Muscle of leg (tissue), 16 donors: ENCODE measurements at places on chromosomes 1 and 21.

DNA sequence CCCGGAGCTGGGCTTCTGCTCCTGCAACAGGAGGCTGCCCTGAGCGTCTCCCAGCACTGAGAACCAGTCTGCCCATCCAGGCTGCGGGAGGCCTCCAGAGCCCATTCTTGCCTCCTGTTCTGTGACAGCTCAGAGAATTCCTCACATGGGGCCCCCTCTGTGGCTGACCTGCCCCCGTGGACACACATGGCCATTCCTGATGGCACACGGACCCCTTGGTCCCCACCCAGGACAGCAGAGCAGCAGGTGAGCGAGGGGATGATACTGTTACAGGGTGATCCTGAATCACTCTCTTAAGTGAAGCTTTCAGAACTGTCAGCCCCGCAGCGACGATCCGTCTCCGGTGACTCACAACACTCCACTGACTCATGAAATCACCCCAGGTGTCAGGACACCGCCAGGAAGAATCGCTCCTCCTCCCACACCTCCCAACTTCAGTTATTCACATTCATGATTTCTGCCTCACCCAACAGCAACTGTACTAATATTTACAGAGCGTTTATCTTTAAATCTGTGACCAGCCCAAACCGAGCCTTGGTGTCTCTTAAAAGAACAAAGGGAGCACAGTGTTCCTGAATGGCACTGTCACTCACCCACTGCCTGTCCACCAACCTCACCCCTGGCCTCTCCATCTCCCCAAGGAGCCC lies 22.5 kb downstream of the CHD5 start:
- DNase-seq: no peak

DNA sequence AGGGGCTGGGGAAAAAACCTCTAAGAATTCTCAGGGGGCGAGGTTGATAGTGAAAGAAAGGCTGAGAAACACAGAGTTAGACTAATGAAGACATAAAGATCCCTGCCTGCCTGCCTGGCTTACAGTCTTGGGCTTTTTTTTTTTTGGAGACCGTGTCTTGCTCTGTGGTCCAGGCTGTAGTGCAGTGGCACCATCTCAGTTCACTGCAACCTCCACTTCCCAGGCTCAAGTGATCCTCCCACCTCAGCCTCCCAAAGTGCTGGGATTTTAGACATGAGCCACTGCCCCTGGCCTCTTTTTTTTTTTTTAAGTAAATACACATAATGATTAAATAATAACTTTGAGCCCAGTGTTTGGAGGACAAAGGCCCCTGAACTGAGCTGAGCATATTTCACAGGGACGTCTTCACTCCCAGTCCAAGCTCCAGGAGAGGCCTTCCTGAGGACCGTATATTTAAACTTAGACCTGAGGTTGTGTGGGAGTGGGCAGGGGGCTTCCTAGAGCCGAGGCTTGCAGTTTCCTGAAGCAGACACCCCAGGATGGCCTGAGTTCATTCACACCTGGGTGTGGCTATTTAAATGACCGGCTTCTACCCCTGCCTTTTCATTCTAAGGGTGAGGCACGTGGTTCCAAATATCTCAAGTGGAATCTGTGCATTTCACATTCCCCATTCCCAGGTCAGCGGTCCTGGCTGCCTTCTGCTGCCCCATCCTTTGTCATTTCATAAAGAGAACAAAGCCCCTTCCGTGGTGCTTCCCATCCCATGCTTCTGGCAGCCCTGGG lies 16.0 kb upstream of the EFHD2 start:
- no peak for DNase-seq

GRCh38 chr1:167122121-167122480 lies 28.2 kb downstream of the STYXL2 start:
- no peak for DNase-seq

DNA sequence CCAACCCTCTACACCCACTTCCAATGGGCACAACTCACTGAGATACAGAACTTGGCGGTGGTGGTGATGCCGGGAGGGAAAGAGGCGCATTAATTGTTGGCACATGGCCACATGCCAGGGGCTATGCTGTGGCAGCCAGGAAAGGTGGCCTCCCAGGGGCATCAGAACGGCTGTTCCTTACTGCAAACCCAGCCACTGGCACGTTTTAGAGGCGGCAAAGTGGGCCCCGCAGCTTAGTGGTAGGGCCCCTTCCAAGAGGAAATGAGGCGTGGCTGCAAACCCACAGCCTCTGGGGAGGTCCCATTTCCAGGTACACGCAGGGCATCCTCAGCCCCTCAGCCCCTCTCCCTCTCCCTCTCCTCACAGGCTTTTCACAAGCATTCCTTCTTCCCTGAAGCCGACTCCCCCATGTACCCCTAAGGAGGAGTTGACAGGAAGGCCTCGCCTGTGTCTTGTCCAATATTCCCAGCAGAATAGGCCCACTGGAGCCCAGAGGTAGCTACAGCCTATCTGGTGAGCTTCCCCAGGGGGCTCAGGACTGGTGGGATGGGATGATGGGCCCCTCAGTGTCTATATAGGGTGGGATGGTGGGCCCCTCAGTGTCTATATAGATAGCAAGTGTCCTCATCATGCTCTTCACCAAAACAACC lies 166.2 kb downstream of the CLIC6 start:
- DNase-seq: no peak

GRCh38 chr1:234987415-234988154 lies 141.1 kb downstream of the TOMM20 start:
- DNase-seq: peak; percentile 92

GRCh38 chr1:115289940-115290339 lies 48.1 kb downstream of the NGF start:
- DNase-seq: no peak

DNA sequence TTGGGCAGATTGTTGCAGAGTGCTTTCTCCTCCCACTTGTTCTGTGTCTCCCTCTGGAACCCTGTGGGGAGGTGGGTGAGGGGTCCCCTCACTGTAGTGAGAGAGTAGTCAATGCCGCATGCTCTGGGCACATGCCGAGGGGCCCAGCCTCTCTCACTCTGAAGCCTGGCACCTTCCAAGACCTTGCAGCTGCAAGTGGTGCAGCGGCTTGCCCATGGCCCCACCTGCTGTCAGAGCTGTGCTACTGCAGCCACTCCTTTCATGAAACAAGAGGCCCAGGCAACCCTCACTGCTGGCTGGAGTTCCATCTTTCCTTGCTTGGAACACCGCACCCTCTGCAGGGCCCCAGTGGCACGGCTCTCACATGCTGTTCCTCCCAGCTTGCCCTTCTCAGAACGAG lies 58.4 kb upstream of the COL6A1 start:
- peak; percentile 85 for DNase-seq

- DNase-seq: peak; percentile 77
Measured at GRCh38 chr1:64471218-64472039, 1.5 kb downstream of the CACHD1 start.

- no peak for DNase-seq
Measured at GRCh38 chr1:165298203-165298820, 58.2 kb downstream of the LMX1A start.

DNA sequence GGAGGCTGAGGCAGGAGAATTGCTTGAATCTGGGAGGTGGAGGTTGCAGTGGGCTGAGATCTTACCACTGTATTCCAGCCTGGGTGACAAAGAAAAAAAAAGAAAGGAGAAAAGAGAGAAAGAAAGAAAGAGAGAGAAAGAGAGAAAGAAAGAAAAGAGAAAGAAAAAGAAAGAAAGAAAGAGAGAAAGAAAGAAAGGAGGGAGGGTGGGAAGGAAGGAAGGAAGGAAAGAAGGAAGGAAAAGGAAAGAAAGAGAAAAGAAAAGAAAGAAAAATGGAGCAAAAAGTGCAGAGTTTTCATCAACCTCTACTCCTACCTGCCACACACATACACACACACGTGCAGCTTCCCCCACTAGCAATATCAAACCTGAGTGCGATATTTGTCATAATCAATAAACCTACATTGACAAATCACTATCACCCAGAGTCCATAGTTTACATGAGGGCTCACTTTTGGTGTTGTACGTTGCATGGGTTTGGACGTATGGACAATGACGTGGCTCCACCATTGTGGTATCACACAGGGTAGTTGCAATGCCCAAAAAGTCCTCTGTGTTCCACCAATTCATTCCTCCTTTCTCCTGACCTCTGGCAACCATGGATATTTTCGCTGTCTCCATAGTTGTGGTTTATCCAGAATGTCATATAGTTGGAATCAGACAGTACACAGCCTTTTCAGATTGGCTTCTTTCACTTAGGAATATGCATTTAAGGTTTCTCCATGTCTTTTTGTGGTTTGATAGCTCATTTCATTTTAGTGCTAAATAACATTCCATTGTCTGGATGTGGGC lies 36.5 kb downstream of the EVA1C start:
- DNase-seq: no peak

DNA sequence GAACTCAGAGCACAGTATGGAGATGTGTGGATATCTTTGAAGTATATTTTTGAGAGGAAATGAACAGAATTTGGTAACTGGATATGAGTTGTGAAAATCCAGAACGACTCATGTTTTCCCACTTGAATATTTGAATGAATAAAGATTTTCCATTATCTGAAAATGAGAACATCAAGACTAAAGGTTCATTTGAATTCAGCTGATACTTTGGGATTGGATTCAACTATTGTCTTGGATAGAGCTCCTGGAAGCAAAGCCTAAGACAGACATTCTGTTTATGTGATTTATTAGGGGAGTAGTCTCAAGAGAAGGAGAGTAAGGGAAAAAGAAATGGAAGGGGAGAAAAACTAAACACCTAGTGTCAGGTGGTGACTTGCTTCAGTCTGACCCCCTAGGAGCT lies 256.0 kb upstream of the LYPLAL1 start:
- DNase-seq: peak; percentile 90

DNA sequence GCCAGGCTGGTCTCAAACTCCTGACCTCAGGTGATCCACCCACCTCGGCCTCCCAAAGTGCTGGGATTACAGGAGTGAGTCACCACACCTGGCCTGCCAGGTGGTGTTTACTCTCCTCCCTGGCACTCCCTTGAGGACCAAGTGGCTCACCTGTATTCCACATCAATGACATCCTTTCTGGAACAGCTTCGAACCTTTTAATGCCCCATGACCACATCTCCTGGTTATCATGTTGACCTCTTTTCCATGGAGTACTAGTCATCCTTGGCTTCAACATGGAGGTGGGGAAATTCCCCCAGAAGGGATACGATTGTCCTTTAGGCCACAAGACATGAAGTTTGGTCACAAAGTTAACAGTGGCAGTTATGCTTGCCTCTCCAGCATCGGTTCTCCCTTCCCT lies 66.9 kb downstream of the CDC7 start:
- DNase-seq: no peak

DNA sequence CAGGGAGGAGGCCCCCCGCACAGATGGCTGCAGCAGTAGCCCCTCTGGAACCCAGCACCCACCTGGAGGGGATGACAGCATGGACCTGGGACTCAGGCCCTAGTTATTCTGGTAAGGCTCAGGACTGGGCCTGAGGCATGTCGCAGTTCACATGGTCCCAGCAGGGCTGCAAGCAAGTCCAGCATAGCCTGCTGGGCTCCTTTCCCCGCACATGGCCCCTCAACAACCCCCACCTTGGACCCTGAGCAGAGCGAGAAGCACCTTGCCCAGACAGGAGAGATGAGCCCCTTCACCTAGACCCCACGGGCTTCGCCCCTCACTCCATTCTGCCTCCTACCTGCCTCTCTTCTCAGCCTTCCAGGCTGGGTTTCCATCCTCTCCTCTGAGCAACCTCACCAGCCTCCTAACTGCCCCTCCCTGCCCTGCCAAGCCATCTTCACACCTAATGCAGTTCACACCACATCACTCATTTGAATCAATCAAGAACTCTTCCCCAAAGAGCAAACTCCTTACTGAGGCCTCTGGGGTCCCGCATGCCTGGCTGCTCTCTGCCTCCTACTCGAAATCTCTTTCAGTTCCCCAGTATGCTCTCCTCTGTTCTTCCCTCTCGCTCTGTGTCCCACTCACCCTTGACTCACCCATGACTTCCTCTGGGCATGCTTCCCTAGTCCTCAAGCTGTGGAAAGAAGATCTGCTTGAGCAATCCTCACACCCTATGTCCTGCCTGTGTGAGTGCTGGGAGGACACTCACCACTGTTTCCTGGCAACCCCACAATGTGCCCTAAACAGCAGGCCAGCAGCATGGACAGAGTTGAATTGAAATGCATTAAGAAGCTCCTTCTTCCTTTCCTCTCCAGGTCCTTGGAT lies 9.4 kb upstream of the THEMIS2 start:
- peak; percentile 90 for DNase-seq

DNA sequence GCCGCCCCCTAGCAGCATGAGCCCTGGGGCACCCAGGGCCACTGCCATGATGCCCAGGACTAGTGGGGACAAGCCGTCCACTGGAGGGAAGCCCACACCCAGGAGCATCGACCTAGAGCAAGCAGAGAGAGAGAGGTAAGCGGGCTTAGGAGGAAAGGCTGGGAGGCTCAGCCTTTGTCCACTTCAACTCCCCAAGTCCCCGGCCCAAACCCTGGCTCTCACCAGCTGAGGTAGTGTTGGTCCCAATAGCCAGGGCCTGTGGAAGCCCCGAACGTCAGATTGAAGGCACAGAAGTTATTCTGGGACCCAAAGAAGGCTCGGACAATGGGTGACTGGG lies 2.4 kb downstream of the GLMP start:
- DNase-seq: no peak

DNA sequence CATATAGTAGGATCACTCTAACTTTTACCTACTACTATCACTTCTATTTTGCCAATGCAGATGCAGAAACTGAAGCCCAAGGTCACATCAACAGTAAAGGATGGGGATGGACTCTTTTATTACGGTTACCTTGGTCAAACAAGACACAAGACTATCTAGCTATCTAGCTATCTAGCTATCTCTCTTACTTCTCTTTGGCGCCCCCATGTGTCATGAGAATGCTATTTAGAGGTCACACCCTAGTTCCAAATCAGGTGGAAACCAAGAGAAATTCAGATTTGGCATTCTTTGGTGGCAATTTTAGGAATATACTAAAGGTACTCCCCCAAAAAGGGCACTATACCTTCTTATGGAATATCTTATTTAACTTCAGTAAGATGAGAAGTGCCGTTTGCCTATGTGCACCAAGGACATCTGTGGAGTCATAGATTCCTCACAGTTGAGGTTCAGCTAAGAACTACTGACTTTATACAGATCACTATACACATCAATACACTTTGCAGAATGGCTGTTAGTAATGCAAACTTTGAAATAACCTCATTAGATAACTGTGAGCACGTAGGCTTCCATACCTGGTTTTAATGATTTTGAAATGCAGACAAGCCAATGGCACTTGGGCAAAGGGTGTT lies 6.7 kb downstream of the ZNF648 start:
- peak; percentile 26 for DNase-seq

- peak; percentile 91 for DNase-seq
Measured at GRCh38 chr1:39954870-39955546, at the start of gene MFSD2A. Gene MFSD2A, plus strand, starts transcription at chr1:39955145. Its CDS starts 148 bp downstream, at chr1:39955293.

GRCh38 chr1:104120525-104120924 lies 370.8 kb downstream of the AMY1C start:
- DNase-seq: no peak

DNA sequence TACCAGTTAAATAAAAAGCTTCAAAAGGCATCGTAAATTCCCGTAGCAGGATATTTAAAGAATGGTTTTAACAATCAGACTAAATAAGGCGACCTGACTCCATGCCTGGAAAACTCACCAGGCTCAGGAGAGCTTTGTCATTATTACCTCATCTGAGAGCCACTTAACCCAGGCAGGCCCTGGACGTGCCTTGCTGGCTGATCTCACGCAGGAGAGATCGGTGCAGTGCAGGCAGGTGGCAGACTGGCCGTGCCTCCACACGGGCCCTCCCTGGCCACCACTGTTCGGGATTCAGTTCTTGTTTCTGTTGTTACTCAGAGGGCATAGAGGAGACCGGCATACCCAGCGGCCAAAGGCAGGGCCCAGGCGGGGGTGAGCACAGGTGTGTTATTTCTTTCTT lies 6.4 kb downstream of the MT1HL1 start:
- DNase-seq: no peak

GRCh38 chr1:115630342-115630741 lies 11.4 kb upstream of the VANGL1 start:
- DNase-seq: no peak
